ENCODE measurements at places on chromosomes 12 and 14. TPM values are rescaled to one million over a fixed set of nuclear protein-coding genes. Genes with fewer than 3 reads are reported as not detected.
A peak's percentile ranks its signal among the peaks of the same experiment; 100 is the strongest.

DNA sequence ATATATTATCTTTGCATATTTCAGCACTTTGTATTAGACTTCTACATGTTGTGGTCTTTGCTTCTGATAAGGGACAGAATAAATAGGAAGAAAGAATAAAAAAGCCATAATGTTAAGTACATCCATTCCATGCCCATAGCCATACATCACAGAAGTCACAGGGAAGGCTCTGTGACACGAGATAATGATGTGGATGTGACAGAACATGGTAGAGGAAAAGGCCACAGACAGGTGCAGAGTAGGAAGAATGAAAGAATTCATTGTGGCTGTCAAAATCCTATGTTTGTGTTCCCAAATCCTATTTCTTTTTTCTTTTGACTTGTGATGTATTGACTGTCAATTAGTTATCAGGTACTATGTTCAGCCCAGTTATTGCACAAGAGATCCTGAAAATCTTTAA lies 38.4 kb downstream of the BICD1 start:
- H3K36me3 ChIP-seq: no peaks in the 10 kb centered on the region
- 0 out of 2 replicates have a peak, but pooled peaks cover 7% of the 10 kb centered on the region for H3K4me1 ChIP-seq
- no peak overlapping the region for H3K4me3 ChIP-seq
- no peak for DNase-seq
- no peaks in the 10 kb centered on the region for H3K27me3 ChIP-seq

GRCh38 chr14:21098892-21099595 lies 589 bp upstream of the ZNF219 start:
- peak overlapping the region; percentile 69 for H3K4me3 ChIP-seq
- no peak overlapping the region for H3K27ac ChIP-seq
- H3K27me3 ChIP-seq: no peaks in the 10 kb centered on the region
- no peaks in the 10 kb centered on the region for H3K36me3 ChIP-seq
- DNase-seq: peak; percentile 34
- peaks cover 29% of the 10 kb centered on the region for H3K4me1 ChIP-seq

PELI2 gene
- 0.11 TPM for total RNA-seq

DNA sequence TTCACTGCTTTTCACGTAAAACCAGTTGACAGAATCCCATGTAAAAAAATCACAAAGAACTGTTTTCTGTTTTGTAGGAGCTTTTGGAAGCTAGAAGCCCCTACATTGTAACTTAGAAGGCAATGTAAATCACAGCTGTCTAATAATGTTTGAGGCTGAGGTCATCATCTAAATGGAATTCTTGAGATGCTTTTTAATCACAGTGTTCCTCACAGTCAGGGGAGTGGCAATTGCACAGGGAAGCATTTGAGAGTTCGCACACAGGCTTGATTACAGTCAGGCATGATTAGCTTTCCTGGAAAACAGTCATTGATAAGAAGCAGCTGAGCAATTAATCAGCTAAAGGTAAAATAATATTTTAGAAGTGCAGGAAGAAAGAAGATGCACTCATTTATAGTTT lies 2.9 kb downstream of the SLC17A8 start:
- no peak overlapping the region for H3K27ac ChIP-seq
- peaks cover 55% of the 10 kb centered on the region for H3K27me3 ChIP-seq
- H3K36me3 ChIP-seq: no peaks in the 10 kb centered on the region
- peak; percentile 23 for DNase-seq

GLI1 gene
- total RNA-seq: 3.0 TPM

- H3K4me3 ChIP-seq: no peak overlapping the region
- peaks cover 12% of the 10 kb centered on the region for H3K4me1 ChIP-seq
- no peak overlapping the region for H3K27ac ChIP-seq
- H3K27me3 ChIP-seq: no peaks in the 10 kb centered on the region
- H3K36me3 ChIP-seq: no peaks in the 10 kb centered on the region
These were observed 99.6 kb downstream of the ARF6 start for GRCh38 chr14:49992448-49992847.

TMEM30B gene
- total RNA-seq: 85.3 TPM

CCDC88C gene
- total RNA-seq: 19.7 TPM

DNA sequence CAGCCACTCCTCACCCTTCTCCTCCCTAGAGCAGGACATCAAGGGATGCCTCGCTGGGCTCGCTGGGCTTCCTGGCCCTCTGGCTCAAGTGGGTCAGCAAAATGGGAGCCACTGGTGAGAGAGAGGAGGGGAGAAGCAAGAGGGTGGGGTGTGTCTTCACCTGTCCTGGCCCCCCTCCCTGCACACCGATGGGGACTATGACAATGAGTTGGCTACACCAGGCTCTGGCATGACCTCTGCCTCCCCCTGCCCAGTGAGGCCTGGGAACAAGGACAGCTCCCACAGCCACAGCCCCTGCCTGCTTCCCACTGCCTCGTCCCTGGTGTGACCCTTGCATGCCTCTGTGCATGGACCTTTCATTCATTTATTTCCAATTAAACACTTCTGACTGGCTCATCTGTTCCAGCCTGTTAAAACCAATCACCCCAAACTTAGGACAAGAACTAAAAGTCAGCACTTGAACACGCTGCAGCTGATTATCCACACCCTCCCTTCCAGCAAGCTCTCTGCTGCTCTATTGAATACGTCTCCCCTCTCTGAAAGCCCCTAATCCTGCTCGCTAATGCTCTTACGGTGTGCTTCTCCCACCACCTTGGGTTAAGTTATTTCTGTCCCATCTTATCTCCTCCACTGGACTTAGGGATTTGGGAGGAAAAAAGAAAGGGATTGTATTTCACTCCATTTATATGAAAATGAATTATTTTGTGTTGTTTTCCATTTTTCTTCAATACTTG lies 5.8 kb upstream of the PPP2R5C start:
- no peak overlapping the region for H3K4me3 ChIP-seq
- H3K27me3 ChIP-seq: 0 out of 2 replicates have a peak, but pooled peaks cover 8% of the 10 kb centered on the region
- H3K27ac ChIP-seq: no peak overlapping the region
- no peaks in the 10 kb centered on the region for H3K36me3 ChIP-seq
- DNase-seq: no peak

CCDC177 gene
- not detected for total RNA-seq

DNA sequence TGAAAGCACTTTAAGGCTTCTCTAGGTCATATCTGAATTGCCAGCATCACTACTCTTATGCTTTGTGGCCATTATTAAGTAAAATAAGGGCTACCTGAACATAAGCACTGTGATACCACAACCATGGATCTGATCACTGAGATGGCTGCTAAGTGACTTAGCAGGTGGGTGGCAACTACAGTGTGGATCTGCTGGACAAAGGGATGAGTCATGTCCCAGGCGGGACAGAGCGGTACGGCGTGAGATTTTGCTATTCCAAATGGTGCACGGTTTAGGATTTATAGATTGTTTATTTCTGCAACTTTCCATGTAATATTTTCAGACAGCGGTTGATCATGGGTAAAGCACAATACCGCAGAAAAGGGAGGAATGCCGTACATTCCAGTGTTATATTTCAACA lies 39.4 kb downstream of the MLXIP start:
- H3K27ac ChIP-seq: no peak overlapping the region
- DNase-seq: no peak
- H3K36me3 ChIP-seq: no peaks in the 10 kb centered on the region
- peaks cover 2% of the 10 kb centered on the region for H3K4me1 ChIP-seq

GRCh38 chr12:128727999-128728398 lies 95.8 kb downstream of the SLC15A4 start:
- peaks cover 11% of the 10 kb centered on the region for H3K27me3 ChIP-seq
- peak; percentile 41 for DNase-seq
- no peak overlapping the region for H3K27ac ChIP-seq
- no peak overlapping the region for H3K4me3 ChIP-seq
- H3K36me3 ChIP-seq: no peaks in the 10 kb centered on the region
- 0 out of 2 replicates have a peak, but pooled peaks cover 9% of the 10 kb centered on the region for H3K4me1 ChIP-seq

- peaks cover 18% of the 10 kb centered on the region for H3K4me1 ChIP-seq
- no peaks in the 10 kb centered on the region for H3K27me3 ChIP-seq
These were observed 1.9 kb upstream of the PRKAG1 start for GRCh38 chr12:49020441-49020840.

GPR135 gene
- total RNA-seq: 6.7 TPM

GRCh38 chr12:52636592-52637258 lies 15.3 kb downstream of the KRT2 start:
- H3K27ac ChIP-seq: no peak overlapping the region
- peaks cover 32% of the 10 kb centered on the region for H3K27me3 ChIP-seq
- H3K36me3 ChIP-seq: no peaks in the 10 kb centered on the region

GRCh38 chr12:2290516-2291065 lies 237.8 kb downstream of the CACNA1C start:
- no peak overlapping the region for H3K4me3 ChIP-seq
- peaks cover 46% of the 10 kb centered on the region for H3K27me3 ChIP-seq
- no peak for DNase-seq

GRCh38 chr12:47385653-47386052 lies 305.9 kb upstream of the AMIGO2 start:
- H3K4me3 ChIP-seq: no peak overlapping the region
- H3K27me3 ChIP-seq: no peaks in the 10 kb centered on the region
- no peaks in the 10 kb centered on the region for H3K36me3 ChIP-seq
- H3K27ac ChIP-seq: no peak overlapping the region

DNA sequence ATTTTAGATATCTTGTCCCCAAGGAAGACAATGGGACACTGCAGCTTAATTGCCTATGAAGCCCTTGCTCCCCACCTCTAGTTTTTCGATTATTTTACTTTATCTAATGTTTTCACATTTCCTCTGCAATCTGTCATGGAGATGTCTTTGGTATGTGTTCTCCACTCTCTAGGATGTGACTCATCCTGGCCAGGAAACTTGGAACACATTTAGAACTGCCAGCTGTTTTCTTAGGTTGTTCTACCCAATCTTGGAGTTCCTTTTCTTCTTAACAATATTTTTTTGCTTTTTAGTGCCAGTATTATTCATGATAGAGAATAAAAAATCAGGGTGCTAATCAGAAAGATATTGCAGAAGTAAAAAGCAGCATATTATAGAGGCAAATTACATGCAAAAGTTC lies 101.7 kb upstream of the CLEC14A start:
- H3K36me3 ChIP-seq: no peaks in the 10 kb centered on the region
- no peak overlapping the region for H3K27ac ChIP-seq
- H3K4me3 ChIP-seq: no peak overlapping the region

MGAT4C gene
- not detected for total RNA-seq

- H3K4me3 ChIP-seq: no peak overlapping the region
- H3K36me3 ChIP-seq: no peaks in the 10 kb centered on the region
- H3K4me1 ChIP-seq: no peaks in the 10 kb centered on the region
- H3K27ac ChIP-seq: no peak overlapping the region
These were observed 94.2 kb downstream of the MYF5 start for GRCh38 chr12:80810874-80811273.

LMBR1L gene
- 18.5 TPM for total RNA-seq

DNA sequence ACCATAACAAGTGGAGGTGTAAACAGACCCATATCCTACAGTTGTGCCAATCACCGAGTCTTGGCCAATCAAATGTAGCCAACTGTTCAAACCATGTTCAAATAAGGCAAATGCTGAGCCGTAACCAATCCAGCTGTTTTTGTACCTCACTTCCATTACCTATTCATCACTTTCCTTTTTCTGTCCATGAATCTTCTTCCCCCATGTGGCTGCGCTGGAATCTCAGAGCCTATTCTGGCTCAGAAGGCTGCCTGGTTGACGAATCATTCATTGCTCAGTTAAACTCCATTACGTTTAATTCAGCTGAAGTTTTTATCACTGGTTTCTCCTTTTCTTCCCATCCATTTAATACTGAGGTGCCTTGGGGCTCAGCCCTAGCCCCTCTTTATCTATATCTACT lies 71.1 kb downstream of the TBC1D30 start:
- H3K36me3 ChIP-seq: no peaks in the 10 kb centered on the region
- peaks cover 36% of the 10 kb centered on the region for H3K4me1 ChIP-seq
- no peaks in the 10 kb centered on the region for H3K27me3 ChIP-seq
- peak overlapping the region; percentile 27 for H3K4me3 ChIP-seq
- peak; percentile 47 for DNase-seq

- no peak for DNase-seq
- H3K27ac ChIP-seq: no peak overlapping the region
- no peak overlapping the region for H3K4me3 ChIP-seq
- H3K27me3 ChIP-seq: no peaks in the 10 kb centered on the region
These were observed 291.3 kb upstream of the ATP2B1 start for GRCh38 chr12:89999699-90000505.

DNA sequence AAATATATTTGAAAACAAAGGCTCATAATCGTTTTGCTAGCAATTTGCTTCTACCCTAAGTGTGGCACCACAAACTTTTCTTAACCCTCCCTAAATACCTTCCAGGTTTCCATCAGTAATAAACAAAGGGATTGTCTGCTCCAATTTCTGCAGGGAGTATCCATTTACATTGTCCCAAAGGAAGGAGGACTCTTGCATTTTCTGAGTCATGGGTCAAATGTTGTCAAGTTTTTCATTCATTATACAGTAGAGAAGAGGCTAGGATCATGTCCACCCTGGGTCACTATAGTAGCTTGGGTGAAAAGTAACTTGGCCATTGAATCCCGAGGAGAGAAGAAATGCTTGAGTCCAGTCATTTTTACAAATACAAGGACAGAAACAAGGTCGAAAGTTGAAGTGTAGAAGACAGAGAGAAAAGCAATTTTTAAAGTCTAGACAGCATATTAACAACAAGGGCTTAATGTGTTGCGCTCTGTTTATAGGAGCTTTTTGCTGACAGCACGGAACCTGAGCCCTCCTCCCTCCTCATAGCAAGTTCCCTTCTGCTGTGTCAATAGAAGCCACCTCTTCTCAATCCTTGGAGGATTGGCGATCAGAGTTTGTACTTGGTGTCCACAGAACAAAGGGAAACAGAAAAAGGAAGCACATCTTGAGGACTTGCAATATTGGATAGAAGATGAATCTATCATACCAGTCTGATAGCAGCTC lies 53.1 kb downstream of the TMEM30B start:
- H3K27me3 ChIP-seq: no peaks in the 10 kb centered on the region
- no peak overlapping the region for H3K4me3 ChIP-seq
- DNase-seq: no peak
- H3K36me3 ChIP-seq: no peaks in the 10 kb centered on the region
- H3K4me1 ChIP-seq: no peaks in the 10 kb centered on the region

GRCh38 chr12:51705450-51705849 lies 114.4 kb downstream of the SCN8A start:
- peaks cover 18% of the 10 kb centered on the region for H3K36me3 ChIP-seq
- H3K4me1 ChIP-seq: peaks cover 9% of the 10 kb centered on the region
- H3K27ac ChIP-seq: no peak overlapping the region

Data from PC-3 (cell line).